ENCODE measurements at places on chromosomes 6 and 20.

DNA sequence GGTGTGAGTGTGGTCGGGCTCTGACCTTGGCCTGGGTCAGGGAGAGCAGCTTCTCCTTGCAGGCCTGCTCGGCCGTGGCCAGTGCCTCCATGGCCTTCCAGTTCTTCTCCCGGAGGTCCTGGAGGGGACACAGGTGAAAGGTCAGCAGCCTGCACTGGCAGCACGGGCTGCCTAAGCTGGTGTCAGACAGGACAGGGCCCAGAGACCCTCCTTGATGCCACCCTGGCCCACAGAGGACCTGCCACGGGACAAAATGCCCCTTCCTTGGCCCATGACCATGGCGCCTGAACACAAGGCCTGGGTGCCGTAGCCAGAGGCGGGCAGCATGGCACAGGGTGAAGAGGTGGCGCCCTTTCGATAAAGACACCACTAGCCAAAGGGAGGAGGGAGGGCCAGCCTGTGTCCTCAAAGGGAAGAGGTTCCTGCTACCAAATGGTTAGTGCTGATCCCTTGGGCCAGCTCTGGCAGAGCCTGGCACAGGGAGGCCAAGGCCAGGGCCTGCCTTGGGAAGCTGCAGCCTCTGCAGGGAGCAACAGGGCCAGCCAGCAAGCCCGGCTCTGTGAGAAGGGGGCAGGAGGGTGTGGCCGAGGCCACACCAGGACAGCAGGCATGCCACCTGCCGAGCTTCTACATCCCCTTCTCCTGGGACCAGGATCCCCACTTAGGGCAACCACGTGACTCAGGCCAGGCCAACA lies 54.8 kb downstream of the DSTN start:
- H3K4me3 ChIP-seq: no peak overlapping the region
- no peak overlapping the region for H3K27ac ChIP-seq
- H3K36me3 ChIP-seq: peaks cover 9% of the 10 kb centered on the region
- DNase-seq: no peak
- H3K4me1 ChIP-seq: peaks cover 7% of the 10 kb centered on the region
- no peaks in the 10 kb centered on the region for H3K27me3 ChIP-seq

DNA sequence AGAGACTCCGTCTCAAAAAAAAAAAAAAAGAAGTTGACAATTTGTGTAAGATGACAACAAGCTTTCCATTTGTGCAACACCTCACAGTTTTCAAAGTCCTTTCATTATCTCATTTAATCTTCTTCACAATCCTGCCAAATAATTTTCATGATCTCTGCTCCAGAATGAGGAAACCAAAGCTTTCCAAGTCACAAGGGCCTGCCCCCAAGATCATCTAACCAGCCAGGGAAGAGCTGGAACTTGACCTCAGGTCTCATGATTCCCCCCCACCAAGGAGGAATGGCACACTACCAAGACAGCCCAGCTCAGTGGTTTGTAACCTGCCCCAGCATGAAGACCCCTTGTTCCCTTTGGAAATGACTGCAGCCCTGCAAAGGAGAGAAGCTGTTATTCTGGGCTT lies 74.0 kb upstream of the PIM1 start:
- DNase-seq: no peak
- no peaks in the 10 kb centered on the region for H3K27me3 ChIP-seq
- no peaks in the 10 kb centered on the region for H3K36me3 ChIP-seq
- H3K27ac ChIP-seq: peak overlapping the region; percentile 13

DNA sequence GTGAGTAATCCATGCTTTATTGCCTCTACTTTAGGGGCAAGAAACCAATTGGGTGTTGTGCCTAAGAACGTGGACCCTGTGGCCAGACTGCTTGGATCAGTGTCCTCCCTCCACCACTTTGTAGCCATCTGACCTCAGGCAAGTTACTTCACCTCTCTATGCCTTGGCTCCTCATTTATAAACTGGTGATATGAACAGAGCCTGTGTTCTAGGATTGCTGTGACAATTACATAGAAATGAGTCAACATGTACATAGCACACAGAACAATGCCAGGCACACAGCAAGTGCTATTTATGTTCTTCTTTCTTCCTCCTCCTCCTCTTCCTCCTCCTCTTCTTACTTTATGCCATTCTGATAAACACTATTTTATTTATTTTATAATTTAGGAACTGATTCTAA lies 339.4 kb downstream of the CD83 start:
- H3K4me3 ChIP-seq: no peak overlapping the region
- DNase-seq: no peak
- H3K27ac ChIP-seq: no peak overlapping the region
- peaks cover 31% of the 10 kb centered on the region for H3K4me1 ChIP-seq

DNA sequence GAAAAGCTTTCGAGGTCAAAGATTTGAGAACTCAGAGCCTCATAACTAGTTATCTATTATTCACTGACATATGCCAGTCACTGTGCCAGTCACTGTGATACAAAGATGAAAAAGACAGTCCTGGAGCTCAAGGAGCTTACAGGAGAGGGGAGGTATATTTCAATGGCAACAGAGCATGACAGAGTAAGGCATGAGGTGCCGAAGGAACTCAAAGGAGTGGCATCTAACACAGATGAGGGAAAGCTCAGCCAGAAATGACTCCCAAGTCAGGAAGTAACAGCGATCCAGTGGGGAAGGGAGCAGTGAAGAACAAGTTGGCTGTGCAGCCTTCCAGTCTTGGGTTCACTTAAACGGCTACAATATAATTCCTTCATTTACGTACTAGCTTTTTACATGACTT lies 46.6 kb downstream of the DTNBP1 start:
- no peak overlapping the region for H3K4me3 ChIP-seq
- peaks cover 50% of the 10 kb centered on the region for H3K4me1 ChIP-seq
- H3K36me3 ChIP-seq: peaks cover 19% of the 10 kb centered on the region
- no peak for DNase-seq
- H3K27ac ChIP-seq: no peak overlapping the region

DNA sequence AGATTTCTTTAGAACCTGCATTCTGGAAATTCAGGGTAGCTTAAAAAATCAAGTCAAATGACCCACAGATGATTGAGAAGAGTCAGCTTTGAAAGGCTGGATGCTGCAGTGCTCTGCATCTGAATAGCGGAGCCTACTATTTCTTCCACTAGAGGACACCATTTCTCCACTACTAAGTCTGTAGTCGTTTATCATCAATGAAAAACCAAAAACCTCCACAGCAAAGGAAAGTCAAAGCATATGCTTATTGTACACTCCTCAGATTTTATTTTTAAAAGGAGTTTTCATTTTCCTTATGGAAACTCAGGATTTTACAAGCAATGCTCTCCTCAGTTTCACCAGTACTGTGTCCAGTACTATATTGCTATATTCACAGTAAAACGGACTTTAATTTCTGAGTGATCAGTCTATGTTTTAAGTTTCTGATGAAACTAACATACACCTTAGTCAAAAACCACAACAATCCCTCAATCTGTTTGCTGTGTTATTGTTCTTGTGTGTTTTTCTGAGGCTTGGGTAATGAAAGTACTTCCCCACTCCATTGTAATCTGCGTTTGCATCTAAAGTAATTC lies 50.5 kb upstream of the ENPP5 start:
- H3K27ac ChIP-seq: no peak overlapping the region
- no peak for DNase-seq
- no peak overlapping the region for H3K4me3 ChIP-seq
- H3K27me3 ChIP-seq: no peaks in the 10 kb centered on the region
- H3K36me3 ChIP-seq: no peaks in the 10 kb centered on the region

- no peak for DNase-seq
- no peaks in the 10 kb centered on the region for H3K36me3 ChIP-seq
- H3K4me1 ChIP-seq: peaks cover 6% of the 10 kb centered on the region
- H3K4me3 ChIP-seq: peak within 1 kb of the TSS; percentile 60
- peaks cover 38% of the 10 kb centered on the region for H3K27me3 ChIP-seq
These were observed at the start of gene RNF217 for GRCh38 chr6:124961777-124962638. Gene RNF217, plus strand, starts transcription at chr6:124962437. Its CDS starts 108 bp downstream, at chr6:124962545.

GRCh38 chr20:10662151-10662550 lies 11.6 kb downstream of the JAG1 start:
- no peaks in the 10 kb centered on the region for H3K4me1 ChIP-seq

DNA sequence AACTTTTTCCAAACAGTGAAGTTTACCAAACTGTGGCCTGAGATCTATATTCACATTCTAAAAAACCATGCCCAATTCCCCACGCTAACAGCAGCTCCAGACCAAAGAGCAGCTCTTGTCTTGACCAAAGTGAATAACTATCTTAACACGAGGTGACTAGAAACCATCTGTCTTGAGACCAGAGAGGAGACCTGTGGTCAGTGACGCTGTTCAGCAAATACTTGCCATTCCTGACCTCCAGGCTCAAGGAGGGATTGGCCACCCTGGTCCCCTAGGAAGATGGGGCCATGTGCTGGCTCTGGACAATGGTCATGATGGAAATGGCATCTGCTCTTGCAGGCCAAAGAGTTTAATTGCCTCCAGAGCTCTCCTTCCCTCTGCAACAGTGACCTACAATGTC lies 104.4 kb upstream of the CD93 start:
- H3K27me3 ChIP-seq: no peaks in the 10 kb centered on the region
- no peaks in the 10 kb centered on the region for H3K4me1 ChIP-seq
- no peak for DNase-seq

DNA sequence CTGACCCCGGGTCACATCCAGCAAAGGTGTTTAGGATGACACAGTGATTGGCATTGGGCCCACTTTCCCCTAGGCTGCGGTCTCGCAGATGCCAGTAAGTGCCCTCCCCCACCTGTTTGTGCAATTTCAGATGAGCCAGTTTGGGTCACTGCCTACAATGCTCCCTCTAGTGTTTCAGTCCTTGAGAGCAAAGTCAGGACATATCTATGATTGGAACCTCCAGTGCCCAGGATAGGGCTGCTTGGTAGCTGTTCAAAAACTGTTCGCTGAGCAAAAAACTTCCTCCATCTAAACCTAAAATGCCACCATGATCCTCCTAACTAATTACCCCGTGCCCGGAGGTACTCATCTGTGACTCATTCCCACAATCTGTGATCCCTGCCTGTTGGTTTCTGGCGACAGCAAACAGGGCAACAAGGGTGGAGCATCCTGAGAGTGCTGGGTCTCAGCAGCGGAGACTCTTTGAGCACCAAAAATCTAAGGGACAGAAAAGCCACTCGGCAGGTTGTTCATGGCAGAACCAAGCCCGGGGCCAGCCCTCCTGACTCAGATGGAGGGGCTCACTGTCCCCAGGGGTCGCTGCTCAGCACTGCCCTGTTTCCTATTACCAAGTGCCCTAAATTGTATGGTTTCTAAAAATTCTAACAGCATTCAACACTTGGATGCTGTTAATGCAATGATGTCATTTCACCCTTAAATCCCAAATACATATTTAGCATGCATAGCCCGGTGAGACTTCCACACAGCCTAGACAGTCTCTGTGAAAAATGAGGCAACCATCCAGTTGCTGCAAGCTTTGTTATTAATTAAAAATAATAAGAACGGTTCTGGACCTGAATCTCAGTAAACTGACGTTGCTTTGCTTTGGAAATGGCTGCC lies 5.0 kb downstream of the VSX1 start:
- peak overlapping the region; percentile 44 for H3K4me3 ChIP-seq
- DNase-seq: no peak
- H3K27ac ChIP-seq: no peak overlapping the region
- H3K27me3 ChIP-seq: peaks cover 50% of the 10 kb centered on the region

GRCh38 chr20:36919715-36920333 lies 31.7 kb downstream of the SAMHD1 start:
- peaks cover 20% of the 10 kb centered on the region for H3K4me1 ChIP-seq
- H3K36me3 ChIP-seq: peaks cover 80% of the 10 kb centered on the region
- H3K4me3 ChIP-seq: no peak overlapping the region
- DNase-seq: no peak

GRCh38 chr6:41642960-41643898 lies 5.0 kb downstream of the MDFI start:
- no peak overlapping the region for H3K4me3 ChIP-seq
- H3K4me1 ChIP-seq: peaks cover 4% of the 10 kb centered on the region
- H3K27ac ChIP-seq: no peak overlapping the region

DNA sequence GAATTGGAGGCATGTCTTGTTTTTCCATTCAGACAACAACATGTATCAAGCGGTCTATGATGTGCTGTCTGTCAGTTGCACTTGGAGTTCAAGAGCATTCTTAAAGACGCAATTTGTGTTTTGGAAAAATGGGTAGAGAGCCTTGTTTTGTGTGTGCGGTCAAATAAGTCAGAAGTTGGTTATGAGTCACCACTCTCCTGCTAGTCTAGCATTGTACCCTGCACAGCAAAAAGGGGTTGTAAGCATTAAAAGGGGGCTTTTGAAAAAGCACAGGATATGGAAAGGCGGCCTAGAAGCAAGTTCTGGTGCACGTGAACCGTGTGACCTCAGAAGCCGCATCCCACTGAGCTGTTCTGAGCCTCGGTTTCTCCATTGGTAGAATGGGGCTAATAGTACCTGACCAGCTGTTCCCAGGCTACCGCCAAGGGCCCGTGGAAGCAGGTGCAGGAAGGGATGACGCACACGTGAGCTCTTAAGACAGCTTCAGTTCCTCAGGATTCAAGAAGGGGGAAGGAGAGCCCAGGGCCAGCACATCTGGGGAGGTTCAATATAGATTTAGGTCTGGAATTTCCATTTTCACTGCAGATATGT lies 61.6 kb upstream of the SNX9 start:
- peak; percentile 31 for DNase-seq
- peak overlapping the region; percentile 70 for H3K27ac ChIP-seq
- peaks cover 2% of the 10 kb centered on the region for H3K36me3 ChIP-seq
- H3K27me3 ChIP-seq: peaks cover 2% of the 10 kb centered on the region
- peak overlapping the region; percentile 33 for H3K4me3 ChIP-seq
- peaks cover 45% of the 10 kb centered on the region for H3K4me1 ChIP-seq

DNA sequence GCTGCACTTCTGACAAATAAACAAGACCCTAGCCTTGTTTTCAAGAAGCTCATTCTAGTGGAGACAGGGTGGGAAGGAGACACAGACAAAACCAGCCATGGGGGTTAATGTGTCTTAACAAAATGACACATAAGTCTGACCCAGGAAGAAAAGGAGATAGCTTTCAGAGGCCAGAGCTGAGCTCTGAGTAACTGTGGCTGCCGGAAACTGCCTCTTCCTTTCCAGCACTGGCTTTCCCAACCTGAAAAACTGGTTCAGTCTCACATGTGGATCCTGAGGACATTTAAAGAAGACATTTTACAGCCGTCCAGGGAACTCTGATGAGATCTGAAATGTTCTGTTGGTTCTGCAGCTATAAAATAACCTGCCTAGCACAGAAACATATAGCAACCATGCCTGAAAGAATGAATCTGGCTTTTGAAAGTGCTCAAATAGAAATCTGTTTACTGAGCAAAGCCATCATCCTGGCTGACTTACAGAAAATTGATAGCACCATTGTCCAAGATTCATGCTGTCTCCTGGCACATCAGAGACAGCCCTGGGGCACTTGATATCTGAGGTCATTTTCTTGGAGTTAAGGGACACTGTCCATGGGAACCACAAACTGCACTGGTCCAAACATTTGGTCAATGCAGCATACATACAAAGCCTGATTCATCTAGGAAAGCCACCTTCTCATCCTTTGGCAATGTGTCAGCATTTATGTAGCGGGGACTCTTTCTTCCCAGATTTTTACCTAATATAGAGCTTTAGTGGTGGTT lies 83.2 kb upstream of the PAX1 start:
- no peaks in the 10 kb centered on the region for H3K36me3 ChIP-seq
- no peaks in the 10 kb centered on the region for H3K4me1 ChIP-seq
- peaks cover 54% of the 10 kb centered on the region for H3K27me3 ChIP-seq
- DNase-seq: no peak
- no peak overlapping the region for H3K27ac ChIP-seq

DNA sequence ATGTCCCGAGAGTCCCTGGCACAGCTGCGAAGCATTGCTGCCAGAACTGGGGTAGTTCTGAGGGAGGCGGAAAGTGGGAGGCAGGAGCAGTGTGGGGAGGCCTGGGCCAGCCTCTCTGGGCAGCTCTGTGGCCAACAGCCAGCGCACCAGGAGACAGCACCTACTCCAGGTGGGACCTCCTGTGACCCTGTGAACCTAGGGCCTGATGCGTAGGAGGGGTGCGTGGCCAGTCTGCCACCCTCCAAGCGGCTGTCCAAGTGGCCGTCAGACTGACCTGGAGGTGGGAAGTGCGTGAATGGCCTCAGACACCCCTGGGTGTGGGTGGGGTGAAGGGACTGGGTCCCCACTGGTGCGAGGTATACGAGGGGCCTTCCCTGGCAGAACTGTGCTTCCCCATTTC lies 15.5 kb downstream of the SS18L1 start:
- H3K4me1 ChIP-seq: peaks cover 7% of the 10 kb centered on the region
- H3K36me3 ChIP-seq: peaks cover 25% of the 10 kb centered on the region
- peak overlapping the region; percentile 55 for H3K27ac ChIP-seq

Measured in central memory CD8-positive, alpha-beta T cell (primary cell).